NCI-H510A (cell line): ENCODE measurements at places on chromosomes 3 and 15.

DNA sequence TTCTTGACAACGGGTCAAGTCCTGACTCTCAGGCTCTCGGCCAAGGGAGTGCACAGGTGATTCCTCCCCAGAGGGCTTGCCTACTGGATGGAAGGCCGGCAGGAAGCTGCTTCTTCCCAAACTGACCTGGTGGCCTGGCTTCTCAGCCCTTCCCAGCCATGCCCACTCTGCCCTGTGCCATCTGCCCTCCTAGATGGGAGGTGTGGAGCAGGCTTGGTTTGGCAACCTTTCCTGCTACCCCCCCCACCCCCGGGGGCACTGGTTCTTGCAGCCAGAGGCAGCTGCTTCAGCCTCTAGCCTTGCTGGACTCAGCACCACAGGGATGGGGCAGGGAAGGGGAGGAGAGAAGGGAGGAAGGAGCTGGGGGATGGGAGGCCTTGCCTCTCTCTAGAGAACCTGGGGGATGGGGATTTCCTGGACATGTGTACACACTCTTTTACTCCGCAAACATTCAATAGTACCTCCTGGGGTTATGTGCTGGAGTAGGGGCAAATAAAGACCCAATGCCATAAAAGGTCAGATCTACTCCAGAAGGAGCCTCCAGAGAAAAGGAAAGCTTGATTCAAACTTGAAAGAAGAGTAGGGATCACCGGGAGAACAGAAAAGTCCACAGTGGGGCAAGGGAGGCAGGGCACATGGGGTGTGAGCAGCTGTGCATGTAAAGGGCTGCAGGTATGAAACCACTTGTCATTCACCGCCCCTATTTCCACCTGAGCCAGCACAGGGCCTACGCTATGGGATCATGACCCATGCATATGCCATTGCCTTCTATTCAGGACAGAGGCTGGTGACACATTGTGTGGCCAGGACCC, 4.2 kb upstream of the DAPK2 start:
- peak; percentile 77 for DNase-seq

DNA sequence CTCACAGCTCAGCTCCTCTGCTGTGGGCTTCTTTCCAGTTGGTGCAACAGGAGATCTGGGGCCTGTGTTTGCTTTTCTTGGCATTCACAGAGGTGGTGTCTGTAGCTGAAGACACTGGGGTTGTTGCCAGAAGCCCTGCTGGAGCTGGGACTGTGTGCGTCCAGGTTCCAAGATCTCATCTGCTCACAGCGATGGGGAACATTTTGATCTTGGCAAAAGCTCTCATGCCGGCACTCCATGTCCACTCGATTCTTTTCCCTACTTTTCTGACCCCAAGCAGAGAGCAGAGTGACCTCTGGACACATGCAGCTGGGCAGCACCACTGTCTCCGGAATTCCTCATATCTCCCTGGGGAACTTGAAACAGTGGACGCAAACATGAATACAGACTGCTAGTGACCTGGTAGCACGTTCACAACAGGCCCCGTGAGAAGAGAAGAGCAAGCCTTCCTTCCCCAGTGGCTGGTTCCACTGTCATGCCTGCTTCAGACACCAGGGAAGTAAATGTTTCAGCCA, 36.1 kb upstream of the MECOM start:
- DNase-seq, result no peak

- no peak for DNase-seq
Measured at GRCh38 chr15:51812598-51812997, 16.9 kb upstream of the TMOD3 start.

- DNase-seq, result no peak
Measured at GRCh38 chr3:104349836-104350235, 1016.9 kb upstream of the ALCAM start.

- no peak for DNase-seq
Measured at GRCh38 chr3:87203809-87204208, 23.3 kb upstream of the CHMP2B start.

GRCh38 chr15:89149501-89150101, 61.3 kb downstream of the ABHD2 start:
- no peak for DNase-seq

GRCh38 chr3:73719861-73720260, 95.1 kb upstream of the PDZRN3 start:
- DNase-seq, result no peak

GRCh38 chr15:69156736-69157381, 3.6 kb upstream of the GLCE start:
- no peak for DNase-seq

DNA sequence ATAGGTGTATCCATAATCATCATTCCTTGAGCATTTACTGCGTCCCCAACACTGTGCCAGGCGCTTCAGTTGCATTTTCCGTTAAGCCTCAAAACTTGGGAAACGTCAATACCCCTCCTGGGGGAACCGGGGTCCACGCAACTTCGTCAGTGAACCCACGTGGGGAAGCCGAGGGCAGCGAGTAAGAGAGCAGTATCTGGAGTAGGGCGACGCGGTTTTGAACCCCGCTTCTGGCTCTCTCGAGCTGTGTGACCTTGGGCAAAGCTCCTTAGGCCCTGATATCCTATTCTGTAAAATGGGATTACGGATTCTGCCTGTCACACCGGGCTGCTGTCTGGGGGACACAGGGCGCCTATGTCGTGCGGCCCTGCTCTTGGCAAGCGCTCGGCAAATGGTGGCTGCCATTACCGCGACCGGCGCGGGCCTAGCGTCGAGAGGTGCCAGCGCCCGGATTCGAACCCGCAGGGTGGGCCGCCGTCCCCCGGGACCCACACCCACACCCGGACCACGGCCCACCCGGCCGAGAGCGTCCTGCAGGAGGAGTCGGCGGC, 590 bp downstream of the POLG start:
- no peak for DNase-seq

- DNase-seq, result no peak
Measured at GRCh38 chr3:48024401-48024800, 8.2 kb upstream of the MAP4 start.

DNA sequence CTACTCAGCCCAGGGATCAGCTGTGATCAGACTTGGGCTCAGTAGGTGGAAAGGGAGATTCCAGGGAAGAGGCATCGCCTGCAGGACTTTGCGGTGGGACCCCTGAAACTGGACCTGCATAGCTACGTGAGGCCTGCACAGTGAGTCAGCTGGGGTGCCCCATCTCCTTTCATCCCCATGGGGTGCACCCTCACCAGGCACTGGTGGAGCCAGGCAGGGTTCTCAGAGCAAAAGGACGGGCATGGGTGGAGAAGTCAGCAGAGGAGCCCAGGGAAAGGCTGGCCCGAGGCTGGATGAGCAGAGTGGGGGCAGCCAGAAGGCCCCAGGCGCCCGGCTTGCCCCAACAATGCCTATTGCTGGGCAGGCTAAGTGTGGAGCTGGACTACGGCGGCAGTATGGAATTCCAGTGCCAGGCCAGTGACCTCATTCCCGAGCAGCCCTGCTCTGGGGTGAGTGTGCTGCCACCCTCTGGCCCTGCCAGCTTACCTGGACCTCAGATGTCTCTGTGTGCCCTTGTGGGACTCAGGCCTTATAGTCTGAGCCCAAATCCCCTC, 19.7 kb downstream of the ACAA1 start:
- no peak for DNase-seq

- DNase-seq, result no peak
Measured at GRCh38 chr15:71723344-71723743, 87.0 kb upstream of the NR2E3 start.

GRCh38 chr3:127817406-127817841, 4.9 kb downstream of the MGLL start:
- no peak for DNase-seq

- DNase-seq, result no peak
Measured at GRCh38 chr15:78641102-78641748, at the start of gene CHRNB4. CHRNB4 (minus strand) TSS chr15:78641210; CDS start chr15:78641133, 77 bp downstream.

DNA sequence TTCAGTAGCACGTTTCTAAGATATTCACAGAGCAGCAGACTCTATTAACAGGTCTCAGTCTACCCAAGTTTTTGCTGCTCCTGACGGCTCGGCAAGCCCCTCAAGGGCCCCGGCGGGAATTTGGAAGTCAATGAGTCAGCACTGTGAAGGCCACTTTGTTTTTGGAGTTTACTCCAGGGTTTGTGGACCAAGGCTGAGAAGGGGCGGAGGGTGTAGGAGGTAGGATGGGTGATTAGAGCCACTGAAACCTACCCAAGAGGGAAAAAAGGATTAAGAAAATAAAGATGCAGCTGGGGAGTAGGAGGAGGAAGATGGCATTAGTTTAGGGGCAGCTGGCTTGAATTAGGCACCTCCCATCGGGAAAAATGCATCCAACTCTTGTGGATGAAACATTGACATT, 87.6 kb downstream of the BDH1 start:
- DNase-seq, result no peak

GRCh38 chr15:73442968-73443367, at the start of gene REC114:
REC114 (plus strand) TSS chr15:73443164; CDS start chr15:73443186, 22 bp downstream.
- DNase-seq, result no peak

- DNase-seq, result peak; percentile 17
Measured at GRCh38 chr3:69013253-69014021, at the start of gene EOGT. EOGT (minus strand) TSS chr3:69013684; CDS start chr3:69009846, 3,838 bp downstream.

DNA sequence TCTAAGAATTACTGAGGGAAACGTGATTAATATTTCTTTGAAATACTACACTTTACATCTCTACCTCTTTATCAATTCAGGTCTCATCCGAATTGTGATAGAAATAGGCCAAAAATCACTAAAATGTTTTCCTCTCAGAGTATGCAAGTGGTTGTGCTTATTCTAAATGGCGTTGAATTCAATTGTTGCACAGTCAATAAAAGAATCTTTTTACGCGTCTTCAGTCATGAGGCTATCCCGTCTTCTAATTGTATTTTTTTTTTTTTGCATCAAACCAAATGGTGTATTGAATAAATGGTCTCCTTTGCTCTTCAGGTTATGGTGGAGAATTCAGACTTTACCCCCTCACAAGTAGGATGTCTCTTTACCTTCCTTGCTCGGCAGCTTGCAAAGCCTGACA, 112.6 kb downstream of the VPS8 start:
- DNase-seq, result no peak

DNA sequence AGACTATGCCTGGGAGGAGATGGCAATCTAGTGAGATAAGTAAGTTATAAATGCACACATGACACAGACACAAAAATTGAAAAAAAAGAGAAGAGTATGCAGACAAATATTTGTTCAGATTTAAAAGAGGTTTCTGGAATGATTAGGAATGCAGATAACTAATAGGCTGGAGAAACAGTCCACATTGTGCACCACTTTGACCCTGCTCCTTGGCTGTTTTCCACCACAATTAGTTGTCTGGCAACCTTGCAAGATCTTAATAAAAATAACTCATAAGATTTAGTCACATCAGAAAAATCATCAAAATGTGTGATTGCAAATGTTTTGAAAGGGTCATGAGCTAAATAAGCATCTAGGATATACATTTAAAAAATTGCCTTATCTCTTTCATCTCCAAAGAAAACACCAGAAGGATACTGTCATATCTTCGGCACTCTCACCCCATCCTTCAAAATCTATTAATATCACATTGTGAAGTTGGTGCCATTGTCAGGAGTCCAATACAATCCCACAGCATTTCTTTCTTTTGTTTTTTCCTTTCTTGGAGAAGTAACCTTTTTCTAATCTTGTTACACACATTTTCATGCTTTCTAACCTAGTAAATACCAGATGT, 153.7 kb upstream of the KCNMB2 start:
- no peak for DNase-seq

DNA sequence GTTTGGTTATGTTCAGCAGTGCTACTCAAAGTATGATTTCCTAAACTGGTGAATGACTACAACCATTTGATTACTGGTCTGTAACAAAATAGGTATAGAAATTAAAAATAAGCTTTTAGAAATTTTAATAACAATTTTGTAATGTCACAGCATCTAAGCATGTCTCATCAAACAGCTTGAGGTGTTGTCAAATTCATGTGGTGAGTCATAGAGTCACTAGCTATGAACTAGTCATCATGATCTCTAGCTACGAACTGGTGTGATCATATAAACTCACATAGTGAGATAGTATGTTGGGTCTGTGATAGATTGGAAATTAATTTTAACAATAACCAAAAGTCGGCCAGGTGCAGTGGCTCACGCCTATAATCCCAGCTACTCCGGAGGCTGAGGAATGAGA, 213.9 kb upstream of the RBMS3 start:
- DNase-seq, result no peak

DNA sequence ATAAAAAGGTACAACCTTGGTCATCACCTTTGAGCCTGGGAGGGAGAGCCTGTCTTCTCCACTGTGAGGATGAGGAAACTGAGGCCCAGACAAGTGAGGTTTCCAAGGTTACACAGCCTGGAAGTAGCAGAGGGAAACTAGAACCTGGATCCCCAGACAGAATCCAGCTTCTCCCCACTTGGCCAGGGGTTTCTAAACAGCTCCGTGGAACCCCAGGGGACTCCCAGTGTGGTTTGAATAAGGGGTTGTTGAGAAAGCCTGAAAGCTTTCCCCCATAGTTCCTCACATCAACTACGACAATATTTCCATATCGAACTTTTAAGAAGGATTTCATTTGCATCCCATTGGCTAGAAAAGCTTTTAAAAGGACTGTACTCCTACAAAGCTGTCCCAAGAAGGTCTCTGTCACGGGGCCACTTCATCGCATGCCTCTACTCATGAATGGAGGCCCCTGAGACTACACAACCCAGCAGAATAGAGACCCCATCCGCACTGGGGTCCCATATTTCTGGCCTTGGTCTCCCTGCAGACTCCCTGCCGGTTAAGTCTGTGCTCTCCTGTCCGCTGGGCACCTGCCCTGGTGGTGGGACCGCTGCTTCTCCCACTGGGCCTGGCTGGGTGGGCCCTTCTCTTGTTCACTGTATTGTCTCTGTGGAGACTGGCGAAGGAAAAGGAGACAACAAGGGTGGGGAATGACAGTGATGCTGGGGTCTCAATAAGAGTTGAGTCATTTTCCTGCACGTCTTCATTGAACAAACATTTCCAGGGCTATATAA, 178.5 kb downstream of the SMAD6 start:
- no peak for DNase-seq

GRCh38 chr15:89157918-89158564, 63.3 kb downstream of the RLBP1 start:
- no peak for DNase-seq

DNA sequence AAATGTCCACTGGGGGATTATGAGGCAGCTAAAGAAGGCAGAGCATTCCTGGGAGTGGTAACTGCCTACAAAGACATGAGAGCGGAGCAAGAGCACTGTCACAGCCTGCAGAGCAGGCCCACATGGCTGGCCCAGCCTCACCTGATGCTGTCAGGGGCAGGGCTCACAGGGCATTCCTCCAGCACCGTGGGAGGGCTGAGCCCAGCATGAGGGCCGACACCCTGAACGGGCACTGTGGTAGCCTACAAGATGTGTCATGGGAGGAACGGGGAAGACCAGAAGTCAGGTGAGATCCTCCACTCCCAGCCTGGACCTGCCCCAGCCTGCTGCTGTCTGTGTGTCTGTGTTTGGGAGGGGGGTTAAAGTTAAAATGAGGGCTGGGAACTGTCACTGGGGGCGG, 30.1 kb downstream of the CCDC12 start:
- DNase-seq, result no peak

DNA sequence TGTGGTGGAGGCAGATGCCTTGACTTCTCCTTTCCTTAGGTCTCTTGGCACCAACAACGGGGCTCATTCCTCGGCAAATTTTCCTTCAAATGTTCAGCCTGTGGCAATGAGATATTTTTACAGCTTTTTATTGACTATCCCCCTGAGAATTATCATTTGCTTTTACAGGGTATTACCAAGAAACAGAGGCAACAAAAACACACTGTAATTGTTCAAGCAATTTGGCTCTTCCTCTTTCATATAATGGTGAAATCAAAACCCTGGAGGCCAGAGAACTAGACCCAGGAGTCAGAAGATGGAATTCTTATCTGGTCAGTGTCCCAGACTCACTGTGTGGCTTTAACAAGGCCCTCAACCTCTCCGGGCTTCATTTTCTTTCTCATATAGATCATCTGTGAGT, 40.1 kb downstream of the TRIM42 start:
- no peak for DNase-seq
